Activated naive CD8-positive, alpha-beta T cell treated with anti-CD3 and anti-CD28 coated beads, Interleukin-2, amount 10 ng/mL, durations not matched to agents 7 days and 5 days (primary cell): ENCODE measurements at places on chromosomes 7 and 10. TPM values are rescaled to one million over a fixed set of nuclear protein-coding genes. Genes with fewer than 3 reads are reported as not detected.

Gene NUTM2E
- total RNA-seq = 0.37 TPM

Gene NME8
- not detected for total RNA-seq

Gene C10orf88
- 12.2 TPM for total RNA-seq

Gene CRHR2
- total RNA-seq = not detected

Gene CHAT
- not detected for total RNA-seq
